Stimulated activated CD4-positive, alpha-beta T cell treated with anti-CD3 and anti-CD28 coated beads, Interleukin-15, amount 100 ng/mL, for 1 hour (primary cell): ENCODE measurements at places on chromosomes 7 and 10.

DNA sequence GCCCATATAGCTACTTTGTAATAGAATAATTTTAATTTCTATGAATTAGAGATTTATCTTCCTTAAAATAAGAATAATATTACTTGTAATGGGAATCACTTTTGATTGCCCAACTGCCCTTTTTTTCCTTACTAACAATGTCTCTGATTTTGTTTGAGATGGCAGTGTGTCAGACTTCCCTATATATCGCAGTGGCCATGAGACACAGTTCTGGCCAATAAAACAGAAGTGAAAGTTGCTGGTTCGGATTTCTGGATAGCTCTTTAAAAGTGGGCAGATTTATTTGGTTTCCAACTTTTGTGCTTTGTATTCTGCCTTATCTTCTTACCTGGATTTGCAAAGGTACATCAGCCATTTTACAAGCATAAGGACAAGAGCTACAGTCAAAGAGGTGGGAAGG lies 170.2 kb downstream of the PPP1R17 start:
- DNase-seq: no peak

DNA sequence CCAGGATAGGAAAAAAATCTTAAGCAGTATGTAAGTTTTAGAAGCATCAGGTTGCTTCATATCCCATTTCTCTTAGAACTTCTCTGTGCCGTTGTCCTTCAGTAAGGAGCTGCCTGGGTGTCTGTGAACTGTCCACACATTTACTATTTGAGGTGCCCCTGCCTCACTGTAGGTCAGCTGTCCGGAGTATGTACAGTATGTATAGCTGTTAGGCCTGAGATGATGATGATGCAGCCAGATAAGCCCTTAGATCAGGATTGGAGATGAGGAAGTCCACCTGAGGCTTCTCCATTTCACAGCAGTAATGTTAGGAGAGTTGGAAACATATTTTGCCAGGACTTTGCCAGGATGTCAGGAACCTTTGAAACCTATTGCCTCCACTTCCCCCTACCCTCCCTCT lies 7.7 kb downstream of the NDUFB2 start:
- DNase-seq: no peak

- no peak for DNase-seq
These were observed 1.7 kb downstream of the SLC13A1 start for GRCh38 chr7:123198111-123198510.

GRCh38 chr7:156470399-156471320 lies 169.9 kb upstream of the RNF32 start:
- DNase-seq: no peak

GRCh38 chr10:76918106-76918505 lies 719.5 kb downstream of the KCNMA1 start:
- DNase-seq: no peak

DNA sequence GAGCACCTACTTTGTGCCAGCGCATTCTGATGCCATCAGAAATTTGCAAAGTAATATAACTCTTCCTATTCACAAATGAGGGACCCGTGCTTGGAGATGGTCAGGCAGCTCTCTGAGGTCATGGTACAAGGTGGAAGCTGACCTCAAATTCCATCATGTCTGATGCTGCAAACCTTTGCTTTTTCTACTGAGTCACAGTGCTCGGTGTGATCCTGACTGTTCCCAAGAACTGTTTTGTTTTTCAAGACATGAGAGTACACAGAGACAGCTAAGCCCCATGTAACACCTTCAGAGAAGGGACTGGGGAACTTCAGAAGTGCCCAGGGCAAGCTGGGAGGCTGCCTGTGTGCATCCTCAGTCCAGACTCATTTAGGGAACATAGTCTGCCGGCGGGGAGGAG lies 111.3 kb downstream of the FRMD4A start:
- no peak for DNase-seq

- peak; percentile 41 for DNase-seq
These were observed 785 bp downstream of the WDR86 start for GRCh38 chr7:151408839-151409666.

DNA sequence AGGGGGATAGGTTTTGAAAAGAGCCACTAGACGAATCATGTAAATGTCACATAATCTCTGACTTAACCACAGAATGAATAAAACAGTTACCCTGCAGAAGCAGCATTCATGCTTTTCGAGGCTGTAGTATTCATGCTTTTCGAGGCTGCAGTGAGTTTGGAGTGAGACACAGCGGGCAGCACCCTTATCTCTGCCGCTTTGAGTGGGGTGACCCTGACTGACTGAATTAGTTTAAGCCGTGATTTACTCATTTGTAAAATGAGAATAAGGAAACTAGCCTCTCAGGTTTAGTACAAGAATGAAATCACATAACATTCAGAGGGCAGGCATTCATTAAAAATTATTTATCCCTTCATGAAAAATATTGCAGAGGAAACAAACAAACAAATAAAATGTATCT lies 92.8 kb upstream of the KMT2C start:
- DNase-seq: no peak

DNA sequence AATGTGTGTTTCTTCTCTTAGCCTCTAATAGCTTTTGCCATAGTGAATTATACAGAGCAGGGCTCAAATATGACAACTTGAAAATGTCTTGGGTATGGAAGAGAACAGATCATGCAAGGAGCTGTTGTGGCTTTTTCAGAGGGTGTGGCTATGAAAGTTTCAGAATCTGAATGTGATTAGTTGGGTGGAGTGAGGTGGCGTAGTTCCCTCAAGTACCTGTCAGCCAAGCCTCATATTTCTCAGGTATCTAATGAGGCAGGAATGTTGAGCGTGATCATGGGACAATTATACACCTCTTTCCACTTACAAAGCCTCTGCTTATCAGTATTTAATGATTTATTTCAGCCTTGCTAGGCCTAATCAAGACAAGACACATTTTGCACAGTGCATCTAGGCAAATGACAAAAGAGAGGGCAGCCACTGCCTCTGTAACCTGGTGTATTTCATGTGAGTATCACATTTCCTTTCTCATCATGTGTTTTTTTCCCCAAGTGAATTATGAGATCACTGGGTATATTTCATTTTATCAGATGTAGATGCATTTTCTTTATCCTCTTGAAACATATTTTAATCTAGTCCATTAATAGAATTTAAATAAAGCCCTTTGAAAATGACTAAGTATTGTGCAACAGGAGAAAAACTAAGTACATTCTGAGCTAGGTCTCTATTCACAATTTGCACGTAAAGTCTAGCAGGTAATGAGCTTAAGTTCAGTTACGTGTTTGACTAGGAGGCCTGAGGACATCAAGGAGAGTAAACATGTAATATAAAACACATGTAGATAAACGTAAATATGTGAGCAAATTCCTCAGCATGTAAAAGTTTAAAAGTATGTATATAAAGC lies 644.4 kb upstream of the IGFBP3 start:
- no peak for DNase-seq

GRCh38 chr7:77771901-77772300 lies 26.3 kb downstream of the TMEM60 start:
- DNase-seq: no peak

DNA sequence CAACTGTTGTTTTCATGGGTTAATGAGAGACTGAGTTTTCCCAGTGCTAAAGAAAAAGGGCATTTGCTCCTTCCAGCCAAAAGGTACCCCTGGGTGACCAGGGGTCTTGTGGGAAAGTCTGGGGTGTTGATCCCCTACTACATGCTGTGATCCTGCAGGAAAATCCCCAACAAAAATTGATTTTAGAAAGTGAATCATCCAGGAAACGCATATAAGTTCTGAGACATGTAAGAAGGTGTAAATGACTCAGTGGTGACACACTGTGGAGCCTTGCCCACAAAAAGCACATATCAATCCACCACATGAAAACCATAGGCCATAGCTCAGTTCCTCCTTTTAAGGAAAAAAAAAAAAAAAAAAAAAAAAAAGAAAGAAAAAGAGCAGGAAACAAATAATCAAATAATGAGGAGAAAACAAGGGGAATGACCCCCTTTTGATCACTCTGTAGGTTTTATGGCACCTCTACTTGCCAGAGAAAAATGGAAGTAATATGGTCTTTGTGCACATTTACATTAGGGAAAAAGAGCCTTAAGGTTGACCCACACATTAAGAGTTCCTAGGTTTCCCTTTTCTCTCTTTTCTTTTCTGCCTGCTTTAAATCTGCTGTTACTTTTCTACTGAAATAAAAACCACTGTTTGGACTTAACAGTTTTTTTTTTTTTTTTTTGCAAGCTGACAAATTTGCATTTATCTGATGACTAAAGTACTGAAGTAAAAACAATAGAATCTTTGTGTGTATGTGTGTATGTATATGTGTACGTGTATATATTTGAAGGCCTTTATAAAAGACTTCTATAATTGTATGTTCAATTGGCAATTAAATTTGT lies 386.0 kb downstream of the KIF20B start:
- no peak for DNase-seq

- no peak for DNase-seq
These were observed 871.8 kb downstream of the IPMK start for GRCh38 chr10:57395923-57396322.

DNA sequence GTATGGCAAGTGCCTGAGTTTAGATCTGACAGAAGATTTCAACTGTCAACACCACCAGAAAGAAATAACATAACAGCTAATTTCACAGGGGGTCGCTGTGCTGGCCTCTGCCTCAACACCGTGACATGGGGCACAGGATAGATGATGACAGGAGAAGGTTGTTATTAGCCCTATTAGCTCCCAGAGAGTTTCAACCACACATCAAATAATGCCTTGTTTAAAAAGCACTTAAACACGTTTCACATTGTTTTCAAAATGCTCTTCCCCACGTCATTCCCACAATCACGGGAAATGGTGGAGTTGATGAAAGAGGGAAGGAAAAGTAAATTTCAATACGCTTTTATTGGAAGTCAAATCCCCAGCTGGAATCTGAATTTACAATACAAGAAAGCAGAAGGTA lies 184.7 kb downstream of the MAGI2 start:
- no peak for DNase-seq
